ENCODE measurements at places on chromosomes 1 and 21.
A peak's percentile ranks its signal among the peaks of the same experiment; 100 is the strongest.

- DNase-seq = no peak
These were observed 134.2 kb downstream of the SETD4 start for GRCh38 chr21:35926003-35926740.

- DNase-seq = no peak
These were observed 16.9 kb upstream of the SLAMF9 start for GRCh38 chr1:159970932-159971342.

- DNase-seq = no peak
These were observed 34.8 kb downstream of the LIN9 start for GRCh38 chr1:226274138-226274537.

- DNase-seq = no peak
These were observed 120.9 kb upstream of the IPO9 start for GRCh38 chr1:201708085-201708512.

DNA sequence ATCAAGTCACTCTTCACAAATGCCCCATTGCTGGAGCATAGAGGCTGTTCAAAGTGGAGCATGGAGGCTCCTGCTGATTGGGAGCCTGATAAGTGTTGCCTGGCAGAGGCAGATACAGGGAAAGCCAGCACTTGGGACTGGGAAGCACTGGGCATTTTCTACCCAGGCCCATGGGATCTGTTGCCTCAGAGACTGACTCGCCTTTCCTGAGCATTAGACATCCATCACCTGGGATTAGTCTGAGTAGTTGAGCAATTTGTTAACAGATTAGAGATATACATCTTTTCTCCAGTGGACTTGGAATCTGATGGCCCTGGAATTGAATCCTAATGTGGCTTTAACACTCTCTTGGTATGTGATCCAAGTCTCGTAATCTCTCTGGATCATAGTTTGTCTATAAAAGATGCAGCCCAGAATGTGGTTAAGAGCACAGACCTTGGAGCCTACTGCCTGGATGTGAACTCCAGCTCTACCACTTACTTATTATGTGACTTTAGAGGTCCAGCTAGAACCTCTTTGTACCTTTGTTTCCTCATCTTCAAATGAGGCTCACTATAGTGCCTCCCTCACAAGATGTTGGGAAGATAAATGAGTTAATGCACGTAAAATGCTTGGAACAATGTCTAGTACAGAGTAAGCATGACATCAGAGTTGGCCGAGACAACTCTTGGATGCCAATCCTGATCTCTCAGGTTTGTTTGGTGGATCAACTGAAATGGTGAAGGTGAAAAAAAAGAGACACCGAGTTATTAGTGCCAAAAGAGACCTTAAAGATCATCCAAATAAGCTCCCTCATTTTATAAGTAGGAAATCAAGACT is 38.3 kb upstream of the NRDC start:
- DNase-seq = peak; percentile 76

GRCh38 chr1:1883092-1883873 is 7.6 kb downstream of the GNB1 start:
- DNase-seq = no peak

DNA sequence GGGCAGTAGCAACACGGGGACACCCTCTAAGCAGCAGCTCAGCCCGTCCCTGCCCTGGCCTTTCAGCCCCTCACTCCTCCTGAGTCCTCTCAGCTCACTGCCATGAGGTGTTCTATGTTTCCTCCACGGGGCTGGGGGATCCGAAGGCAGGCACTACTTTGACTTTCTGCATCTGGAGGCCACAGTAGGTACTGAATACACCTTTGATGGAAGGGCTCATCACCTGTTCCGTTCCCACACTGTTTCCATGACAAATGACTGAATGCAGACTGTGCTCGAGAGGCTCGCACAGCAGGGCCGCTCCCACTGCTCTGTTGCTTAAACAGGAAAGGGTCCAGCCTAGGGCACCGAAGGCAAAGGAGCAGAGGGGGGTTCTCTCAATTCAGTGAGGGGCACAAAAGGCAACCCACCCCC is 77.6 kb upstream of the DNAH14 start:
- DNase-seq = no peak

- no peak for DNase-seq
These were observed 72.0 kb downstream of the ST6GALNAC5 start for GRCh38 chr1:76939050-76939816.

DNA sequence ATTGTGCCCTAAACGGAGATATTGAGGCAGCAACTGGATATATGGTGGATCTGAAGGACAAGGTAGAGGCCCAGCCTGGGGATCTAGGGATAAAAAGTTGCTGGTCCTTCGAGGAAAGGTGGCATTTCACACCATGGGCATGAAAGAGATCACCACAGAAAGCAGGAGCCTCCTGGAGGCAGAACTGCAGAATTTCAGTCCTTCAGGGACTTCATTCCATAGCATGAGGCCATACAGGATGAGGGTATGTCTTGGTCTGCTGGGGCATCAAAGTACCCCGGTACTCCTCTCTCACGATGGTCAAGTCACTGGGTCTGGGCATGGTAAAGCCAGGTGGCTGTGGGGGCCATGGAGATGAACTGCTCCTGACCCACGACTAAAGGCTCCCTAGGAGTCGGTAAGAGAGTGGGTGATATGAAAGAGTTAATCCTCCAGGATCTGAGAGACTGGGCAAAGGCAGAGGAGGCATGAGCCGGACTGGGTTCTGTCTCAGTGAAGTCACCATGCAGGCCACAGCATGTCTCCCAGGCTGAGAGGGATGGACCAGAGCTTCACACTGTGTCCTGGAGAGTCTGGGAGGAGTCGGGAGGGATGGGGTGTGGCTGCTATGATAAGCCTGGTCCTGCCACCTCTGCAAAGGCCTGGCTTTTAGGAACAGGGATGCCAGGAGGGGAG is 5.8 kb upstream of the SPRR5 start:
- DNase-seq = no peak

GRCh38 chr1:65206836-65207235 is 58.8 kb downstream of the AK4 start:
- no peak for DNase-seq

DNA sequence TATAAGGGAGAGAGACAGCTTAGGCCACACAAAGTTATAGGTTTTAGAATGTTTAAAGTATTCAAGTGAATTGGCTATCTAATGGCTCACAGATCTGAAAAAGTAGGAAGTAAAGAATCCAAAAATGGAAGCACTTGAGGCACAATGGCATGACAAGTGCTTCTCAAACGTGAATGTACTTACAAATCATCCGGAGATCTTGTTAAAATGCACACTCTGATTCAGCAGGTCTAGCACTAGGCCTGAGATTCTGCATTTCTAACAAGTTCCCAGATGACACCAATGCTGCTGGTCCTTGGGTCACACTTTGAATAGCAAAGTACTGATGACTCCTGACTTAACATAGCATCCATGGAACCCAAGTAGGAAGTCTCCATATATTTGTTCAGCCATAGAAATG is 20.9 kb upstream of the AGL start:
- no peak for DNase-seq

DNA sequence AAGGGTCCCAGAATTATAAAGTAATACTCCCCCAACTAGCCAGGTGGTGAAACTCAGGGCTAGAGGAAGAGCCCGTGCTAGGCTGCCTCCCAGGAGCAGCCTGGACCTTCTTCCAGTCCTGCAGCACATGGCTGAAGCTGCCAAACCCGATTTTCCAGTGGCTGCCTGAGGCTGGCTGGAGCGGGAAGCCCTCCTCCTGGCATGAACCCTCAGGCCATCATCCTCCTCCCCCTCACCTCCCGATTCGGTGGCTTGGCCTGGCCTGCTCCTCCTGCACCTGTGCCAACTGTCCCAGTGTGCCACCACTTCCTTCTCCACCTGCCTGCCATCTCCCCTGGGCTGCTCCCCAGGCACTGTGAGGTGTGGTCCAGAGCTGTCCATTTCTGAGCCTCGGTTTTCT is 3.0 kb upstream of the TSPAN1 start:
- DNase-seq = no peak

GRCh38 chr1:178086294-178086693 is 7.6 kb upstream of the RASAL2 start:
- no peak for DNase-seq

GRCh38 chr1:223720971-223721591 is 8.7 kb downstream of the CAPN2 start:
- no peak for DNase-seq

GRCh38 chr1:159009704-159010361 is at the start of gene IFI16:
TSS of gene IFI16 (plus strand) at chr1:159009907. CDS start at chr1:159014681, 4,774 bp downstream.
- DNase-seq = no peak

GRCh38 chr1:151047925-151048644 is 534 bp downstream of the C1orf56 start:
- peak; percentile 95 for DNase-seq
